ENCODE measurements at places on chromosomes 2 and 18.

DNA sequence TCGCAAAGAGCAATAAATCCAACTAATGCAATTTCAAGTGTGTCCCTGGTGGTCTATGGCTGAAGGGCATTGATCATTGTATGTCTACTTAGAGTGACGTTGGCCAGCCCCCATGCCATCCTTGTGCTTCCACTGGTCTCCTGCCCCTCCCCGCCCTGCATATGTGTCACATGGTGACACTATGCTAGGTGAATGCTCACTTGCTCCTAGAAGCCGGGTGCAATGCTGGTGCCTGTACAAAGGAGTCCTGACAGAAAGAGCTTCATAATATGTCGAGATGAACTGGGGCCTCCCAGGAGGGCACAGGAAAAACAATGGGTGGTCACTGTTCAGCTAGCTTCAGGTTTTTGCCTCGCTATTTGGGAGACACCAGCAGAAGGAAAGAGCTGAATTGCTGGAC is 5.9 kb upstream of the TRABD2A start:
- no peak for DNase-seq

GRCh38 chr2:95375532-95376150 is 26.9 kb upstream of the FAHD2A start:
- DNase-seq = no peak

DNA sequence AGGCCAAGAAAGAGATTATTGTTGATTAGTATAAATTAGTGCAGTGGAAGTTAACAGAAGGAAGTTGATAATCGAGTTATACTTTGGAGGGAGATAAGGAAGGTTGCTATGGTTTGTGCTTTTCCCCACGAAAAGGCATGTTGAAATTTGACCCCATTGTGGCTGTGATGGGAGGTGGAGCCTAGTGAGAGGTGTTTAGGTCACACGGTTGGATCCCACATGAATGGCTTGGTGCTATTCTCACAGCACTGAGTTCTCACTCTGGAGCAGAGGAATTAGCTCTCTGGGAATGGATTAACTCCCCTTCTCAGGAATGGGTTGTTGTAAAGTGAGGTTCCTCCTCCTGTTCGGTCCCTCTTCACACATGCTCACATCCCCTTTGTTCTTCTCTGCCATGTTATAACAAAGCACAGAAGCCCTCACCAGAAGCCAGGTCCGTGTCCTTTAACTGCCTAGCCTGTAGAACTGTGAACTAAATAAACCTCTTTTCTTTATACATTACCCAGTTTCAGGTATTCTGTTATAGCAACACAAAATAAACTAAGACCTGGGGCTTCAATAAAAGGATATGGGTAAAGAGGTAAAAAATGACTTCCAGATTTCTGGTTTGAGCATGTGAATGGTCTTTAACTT is 21.9 kb downstream of the PIGN start:
- DNase-seq = no peak

DNA sequence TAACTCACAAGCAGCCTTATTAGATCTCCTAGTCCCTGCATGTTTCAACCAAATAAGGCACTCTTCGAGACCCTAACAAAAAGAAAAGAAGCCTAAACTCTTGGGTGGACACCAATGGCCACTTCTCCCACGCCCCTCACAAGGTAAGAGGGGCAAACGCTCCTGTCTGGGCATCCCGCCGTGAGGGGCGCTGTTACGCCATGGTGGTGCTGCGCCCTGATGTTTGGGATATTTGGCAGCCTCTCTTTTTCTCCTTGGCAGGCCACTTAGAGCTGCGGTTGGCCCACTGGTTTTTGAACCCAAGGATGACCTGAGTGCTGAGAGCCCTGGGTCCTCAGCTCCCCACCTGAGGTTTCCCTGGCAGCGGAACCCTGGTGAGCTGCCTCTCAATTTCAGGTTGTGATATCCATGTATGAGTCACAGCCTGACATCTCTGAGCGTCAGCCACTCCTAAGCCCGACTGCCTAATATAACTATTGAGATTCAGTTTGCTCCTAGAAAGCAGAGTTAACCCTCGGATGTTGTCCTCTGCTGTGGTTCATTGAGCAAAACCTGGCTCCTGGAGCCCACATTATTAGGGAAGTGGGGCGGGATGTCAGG is 103.3 kb downstream of the COL6A3 start:
- no peak for DNase-seq

DNA sequence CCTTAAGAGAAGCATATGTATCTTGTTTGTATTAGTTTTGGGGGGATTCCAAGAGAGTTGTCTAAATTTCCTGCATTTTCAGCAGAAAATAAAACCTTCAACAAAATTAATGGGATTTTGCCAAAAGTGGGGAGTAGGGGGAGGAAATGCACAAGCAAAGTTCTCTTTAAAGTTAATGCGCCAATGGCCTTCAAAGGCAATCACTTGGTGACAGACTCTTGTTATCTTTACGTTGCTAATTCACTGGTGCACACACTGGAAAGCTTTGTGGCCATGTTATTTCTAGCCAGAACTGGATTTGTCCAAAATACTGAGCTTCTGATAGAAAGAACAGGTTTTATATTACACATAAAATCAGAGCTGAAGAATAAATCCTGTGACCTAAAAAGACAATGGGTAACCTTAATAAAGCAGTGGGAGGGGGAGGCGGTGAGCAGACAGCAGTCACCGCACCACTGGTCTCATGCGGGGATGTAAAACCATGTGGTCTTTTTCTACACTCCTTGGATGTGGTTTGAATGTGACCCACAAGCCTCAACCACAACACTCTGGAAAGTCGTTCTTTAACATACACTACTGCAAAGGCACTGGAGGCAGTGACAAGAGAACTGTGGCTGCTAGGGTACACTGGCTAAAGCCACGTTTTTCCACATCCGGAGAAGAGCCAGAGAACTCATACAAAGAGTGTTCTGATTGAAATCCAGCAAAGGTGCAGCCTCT is 176.9 kb upstream of the SMAD7 start:
- DNase-seq = no peak

DNA sequence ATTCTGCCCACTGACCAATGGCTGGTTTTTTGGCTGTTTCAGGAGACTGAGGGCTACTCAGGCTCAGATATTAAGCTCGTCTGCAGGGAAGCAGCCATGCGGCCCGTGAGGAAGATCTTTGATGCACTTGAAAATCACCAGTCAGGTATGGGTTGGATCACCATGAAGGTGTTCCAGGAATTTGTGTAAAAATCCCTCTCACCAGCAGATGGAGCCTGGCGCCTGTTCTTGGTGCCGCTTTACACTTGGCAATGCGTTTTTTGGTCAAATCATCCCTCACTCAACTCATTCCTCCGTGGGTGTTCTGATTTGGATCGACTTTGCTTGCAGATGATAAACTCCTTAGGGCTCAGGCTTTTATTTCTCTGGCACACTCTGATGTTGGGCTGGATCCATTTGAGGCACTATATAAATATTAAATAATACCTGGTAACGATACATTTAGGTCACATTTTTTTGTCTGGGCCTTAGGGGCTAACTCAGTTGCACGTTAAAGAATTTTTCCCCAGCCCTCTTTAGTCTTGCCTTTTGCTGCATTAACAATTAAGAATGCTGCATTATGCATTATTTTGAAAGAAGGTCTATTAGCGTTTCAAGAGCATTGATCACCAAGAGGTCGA is 50.0 kb downstream of the HDHD2 start:
- peak; percentile 53 for DNase-seq

DNA sequence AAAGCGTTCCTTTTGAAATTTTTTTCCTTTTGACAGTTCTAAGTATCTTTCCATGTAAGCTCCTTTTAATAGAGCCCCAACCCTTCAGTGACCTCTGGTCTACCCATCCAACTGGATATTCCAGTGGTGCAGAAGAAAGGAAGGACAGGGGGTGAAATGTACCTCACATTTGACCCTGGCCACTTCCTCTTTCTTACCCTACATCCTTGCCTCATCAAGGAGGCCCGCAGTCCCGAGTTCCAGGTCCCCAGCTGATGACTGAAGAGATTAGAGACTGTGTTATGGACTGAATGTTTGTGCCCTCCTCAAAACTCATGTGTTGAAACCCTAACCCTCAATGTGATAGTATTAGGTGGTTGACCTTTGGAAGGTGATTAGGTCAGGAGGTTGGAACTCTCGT is 158.1 kb downstream of the RBM43 start:
- DNase-seq = no peak

DNA sequence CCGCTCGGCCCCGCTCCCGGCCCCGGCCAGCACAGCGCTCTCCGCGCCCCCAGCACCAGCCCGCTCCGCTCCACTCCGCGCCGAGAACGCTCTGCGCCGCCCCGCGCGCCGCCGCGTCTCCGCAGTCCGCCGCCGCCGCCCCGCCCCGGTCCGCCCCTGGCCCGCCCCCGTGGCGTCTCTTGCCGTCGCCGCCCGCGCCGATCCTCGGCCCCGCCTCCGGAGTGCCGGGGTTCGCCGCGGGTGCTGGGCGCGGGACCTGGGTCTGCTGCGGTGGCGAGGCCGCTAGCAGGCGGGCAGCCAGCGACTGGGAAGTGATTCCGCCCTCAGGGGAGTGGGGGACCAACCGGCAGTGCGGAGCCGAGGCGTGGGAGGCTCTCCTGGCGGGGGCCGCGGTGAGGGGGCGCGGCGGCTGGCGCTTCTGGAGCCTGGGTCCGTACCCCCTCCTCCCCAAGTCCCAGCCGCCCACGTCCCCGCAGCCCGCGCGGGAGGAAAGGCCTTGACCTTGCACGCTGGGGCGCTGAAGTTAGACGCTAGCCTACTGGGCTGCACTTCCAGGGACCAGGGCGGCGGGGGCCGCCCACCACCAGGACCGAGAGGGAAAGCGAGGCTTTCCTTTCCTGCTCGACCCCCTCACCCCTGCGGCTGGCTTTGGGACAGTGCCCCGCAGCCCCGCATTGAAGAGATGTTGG is at the start of gene HS6ST1:
TSS of gene HS6ST1 (minus strand) at position 93 of the 689 bp plus-strand sequence. CDS start 305 bp downstream, outside the sequence.
- peak; percentile 84 for DNase-seq
